ENCODE measurements at places on chromosomes 6 and 20.

DNA sequence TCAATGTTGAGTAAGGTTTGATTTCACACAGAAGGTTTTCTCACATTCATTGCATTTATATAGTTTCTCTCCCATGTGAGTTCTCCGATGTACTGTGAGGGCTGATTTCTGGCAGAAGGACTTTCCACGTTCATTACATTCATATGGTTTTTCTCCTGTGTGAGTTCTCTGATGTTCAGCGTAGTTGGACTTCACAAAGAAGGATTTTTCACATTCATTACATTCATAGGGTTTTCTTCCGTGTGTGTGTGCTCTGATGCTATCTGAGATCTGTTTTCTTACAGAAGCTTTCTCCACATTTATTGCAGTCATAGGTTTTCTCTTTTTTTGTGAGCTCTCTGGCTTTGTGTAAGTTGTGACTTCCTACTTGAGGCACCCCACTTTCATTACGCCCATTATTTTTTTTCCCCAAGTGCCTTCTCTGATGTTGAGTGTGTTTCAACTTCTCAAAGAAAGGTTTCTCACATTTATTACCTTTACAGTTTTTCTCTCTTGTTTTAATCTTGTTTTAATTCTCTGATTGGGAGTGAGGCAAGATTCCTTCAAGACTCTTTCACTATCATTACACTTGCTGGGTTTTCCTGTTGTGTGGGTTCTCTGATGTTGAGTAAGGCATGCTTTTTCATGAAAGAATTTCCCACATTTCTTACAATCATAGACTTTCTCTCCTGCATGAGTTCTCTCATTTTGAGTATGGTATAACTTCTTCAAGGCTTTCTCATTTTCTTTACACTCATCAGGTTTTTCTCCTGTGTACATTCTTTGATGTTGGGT, 50.0 kb upstream of the ELMO2 start:
- no peak for DNase-seq

- DNase-seq = no peak
These were observed 233.0 kb downstream of the ANKRD60 start for GRCh38 chr20:57995381-57995977.

DNA sequence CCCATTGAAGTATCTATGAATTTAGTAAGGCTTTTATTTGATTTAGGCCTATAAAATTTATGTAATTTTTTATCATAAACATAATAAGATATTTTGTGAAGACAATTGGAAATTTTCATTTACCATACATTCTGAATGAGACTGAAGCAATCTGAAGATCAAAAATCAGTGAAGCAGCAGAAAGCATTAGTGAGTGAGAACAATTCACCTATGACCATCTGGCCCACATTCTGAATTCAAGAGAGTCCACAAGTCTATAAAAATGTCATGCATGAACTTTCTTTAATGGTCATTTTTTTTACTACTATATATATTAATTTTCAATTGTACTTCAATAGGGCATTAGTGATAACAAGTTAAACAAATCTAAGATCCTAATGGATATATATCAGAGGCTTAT, 1026.6 kb upstream of the MAP3K7 start:
- DNase-seq = no peak

DNA sequence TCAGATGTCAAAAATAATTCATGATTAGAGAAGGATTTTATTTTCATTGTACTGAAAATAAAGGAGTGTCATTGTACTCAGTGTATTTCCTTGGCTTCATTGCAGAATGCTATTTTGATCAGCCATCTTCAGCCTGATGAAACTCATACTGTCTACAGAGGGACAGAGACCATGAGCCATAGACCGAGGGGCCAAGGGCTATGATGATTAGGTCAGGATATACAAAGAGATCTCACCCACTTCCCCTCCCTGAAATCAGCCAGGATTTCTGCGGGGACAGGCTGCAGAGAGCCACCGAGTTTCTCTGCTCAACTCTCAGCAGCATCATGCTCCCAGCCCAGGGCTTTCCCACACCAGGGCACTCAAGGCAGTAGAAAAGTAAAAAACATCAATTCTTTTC, 47.0 kb downstream of the ALDH8A1 start:
- no peak for DNase-seq

- no peak for DNase-seq
These were observed 471.7 kb downstream of the CBLN4 start for GRCh38 chr20:55533632-55534031.

DNA sequence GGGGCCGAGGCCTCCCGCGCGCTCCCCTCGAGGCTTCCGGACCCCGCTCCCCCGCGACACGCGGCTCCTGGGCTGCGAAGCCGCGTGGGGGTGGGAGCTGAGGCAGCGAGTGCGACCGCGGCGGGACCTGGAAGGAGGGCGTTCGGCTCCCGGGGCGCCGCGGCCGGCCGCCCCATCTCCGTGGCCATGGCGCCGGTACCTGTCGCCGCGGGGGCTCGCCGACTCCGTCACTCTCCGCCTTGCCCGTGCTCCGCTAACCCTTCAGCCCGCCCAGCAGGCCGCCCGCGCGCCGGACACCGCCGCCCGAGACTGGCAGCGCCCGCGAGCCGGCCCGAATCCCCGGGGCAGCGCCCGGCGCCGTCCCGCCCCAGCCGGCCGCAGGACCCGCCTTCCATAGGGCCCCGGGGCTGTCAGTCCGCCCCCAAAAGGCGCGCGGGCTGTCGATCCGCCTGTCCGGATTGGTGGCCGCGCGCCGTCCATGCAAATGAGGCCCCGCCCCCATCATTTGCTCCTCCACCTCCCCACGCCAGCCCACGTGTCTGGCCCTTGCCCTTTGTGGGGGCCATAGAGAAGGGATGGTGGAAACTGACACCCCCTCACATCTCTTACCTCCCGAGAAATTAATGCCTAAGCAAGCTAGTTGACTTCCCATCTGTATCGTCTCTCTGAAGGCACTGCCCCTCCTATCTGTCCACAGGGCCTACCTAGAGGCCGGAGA, at the start of gene FKBP5:
Gene FKBP5, minus strand, starts transcription at position 311 of the 718 bp plus-strand sequence. CDS start 46,091 bp downstream, outside the sequence.
- peak; percentile 93 for DNase-seq

DNA sequence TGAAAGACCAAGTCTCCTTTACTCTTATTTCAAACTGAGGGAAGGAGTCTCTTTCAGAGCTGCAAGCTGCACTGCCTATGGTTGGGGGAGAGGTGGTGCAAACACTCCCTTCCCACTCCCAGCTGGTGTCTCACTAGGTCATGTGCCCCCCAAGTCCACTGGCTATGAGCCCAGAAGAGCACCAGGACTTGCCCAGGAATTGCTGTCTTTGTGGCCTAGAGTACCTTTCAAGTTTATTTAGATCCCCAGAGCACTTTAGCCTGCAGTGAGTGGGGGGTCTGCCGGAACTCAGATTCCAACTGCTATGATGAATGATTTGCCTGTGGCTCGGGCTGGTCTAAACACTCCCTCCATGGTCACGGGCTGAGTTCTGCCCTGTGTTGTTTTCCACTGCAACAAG, 192.6 kb upstream of the CITED2 start:
- no peak for DNase-seq

DNA sequence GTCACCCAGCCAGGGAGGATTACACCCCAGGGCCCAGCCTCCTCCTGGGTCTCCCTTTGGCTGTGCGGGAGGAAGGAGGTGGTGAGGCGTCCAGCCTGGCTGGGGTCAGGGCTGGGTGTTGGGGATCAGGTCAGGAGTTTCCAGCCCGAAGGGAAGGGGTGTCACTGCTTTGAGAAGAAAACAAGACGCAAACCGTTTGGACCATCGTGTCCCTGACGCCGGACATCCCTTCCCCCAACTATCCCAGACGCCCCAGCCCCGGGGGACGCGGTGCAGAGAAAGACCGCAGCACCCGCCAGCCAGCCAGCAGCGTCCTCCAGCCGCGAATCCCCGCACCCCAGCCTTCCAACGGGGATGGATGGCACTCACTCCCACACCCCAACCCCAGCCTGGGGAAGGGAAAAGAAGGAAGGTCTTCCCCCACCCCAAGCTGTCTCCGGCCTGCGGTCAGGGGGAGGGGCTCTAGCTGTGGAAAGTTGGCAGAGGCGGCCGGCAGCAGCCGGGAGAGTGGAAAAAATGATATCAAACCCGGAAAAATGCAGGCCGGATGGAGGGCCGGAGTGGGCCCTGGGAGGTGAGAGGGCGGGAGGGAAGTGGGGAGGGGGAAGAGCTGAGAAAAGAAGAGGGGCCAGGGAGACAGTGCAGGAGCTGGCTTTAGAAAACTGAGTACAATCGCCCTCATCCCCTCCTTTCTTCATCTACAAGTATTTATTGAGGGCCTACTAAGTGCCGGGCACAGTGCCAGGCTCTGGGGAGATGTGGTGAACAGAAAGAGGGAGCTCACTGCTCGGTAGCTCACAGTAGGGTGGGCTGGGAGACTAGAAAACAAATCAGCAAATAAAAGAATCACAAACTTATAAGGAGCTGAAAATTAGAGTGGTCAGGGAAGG, 10.6 kb downstream of the REM1 start:
- DNase-seq = no peak

DNA sequence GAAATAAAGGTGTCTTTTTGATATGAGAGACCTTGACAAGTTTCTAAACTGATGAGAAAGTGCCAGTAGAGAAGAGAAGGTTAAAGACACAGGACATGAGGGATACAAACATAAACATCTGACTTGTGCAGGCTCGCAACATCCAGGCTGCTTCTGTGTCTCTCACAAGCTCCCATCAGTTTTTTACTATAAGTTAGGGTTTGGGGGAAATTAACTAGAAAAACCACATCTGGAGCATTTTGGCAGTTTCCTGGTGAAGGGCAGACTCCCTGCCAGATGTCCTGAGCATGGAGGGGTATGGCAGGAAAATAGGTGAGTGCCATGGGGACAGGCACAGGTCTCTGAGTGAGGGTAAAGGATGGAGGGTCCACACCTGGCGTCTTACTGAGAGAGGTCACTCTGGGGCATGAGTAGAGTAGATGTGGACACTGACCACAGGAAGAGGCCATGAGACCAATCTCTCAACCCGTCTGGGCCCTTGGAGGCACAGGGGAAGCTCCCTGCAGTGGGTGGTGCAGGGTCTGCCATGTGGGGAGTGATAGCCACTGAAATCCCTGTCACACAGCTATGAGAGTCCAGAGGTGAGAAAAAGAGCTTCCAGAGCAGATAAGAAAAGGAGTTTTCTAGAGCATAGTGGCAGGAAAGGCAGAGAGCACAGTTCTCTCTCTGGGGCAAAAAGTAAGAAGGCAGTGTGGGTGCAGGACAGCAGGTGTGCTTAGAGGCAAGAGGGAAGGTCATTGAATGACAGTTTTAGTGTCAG, 193.3 kb upstream of the SYNDIG1 start:
- no peak for DNase-seq

DNA sequence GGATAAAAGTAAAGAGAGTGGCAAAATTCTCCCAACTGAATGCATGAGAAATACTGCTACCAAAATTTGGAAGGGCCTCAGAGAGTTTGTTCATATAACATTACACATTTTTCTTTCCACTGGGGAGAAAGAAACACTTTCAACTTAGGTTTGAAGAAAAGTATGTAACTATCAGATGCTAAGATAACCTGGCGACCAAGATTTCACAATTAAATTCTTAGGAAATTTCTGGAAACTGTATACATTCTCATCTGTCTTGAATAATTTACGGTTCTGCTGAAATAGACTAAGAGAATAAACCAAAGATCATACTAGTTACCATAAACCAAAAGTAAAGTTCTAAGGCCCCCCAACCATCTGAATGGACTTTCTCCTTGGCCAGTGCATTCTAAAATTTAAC, 413.0 kb upstream of the RUNX2 start:
- no peak for DNase-seq

- DNase-seq = no peak
These were observed 5.3 kb upstream of the COL12A1 start for GRCh38 chr6:75210885-75211739.

- DNase-seq = no peak
These were observed 19.4 kb downstream of the SDHAF4 start for GRCh38 chr6:70586114-70586513.

- DNase-seq = no peak
These were observed 11.0 kb downstream of the SRC start for GRCh38 chr20:37356961-37357371.

GRCh38 chr6:112214739-112215269, 39.6 kb downstream of the LAMA4 start:
- no peak for DNase-seq

DNA sequence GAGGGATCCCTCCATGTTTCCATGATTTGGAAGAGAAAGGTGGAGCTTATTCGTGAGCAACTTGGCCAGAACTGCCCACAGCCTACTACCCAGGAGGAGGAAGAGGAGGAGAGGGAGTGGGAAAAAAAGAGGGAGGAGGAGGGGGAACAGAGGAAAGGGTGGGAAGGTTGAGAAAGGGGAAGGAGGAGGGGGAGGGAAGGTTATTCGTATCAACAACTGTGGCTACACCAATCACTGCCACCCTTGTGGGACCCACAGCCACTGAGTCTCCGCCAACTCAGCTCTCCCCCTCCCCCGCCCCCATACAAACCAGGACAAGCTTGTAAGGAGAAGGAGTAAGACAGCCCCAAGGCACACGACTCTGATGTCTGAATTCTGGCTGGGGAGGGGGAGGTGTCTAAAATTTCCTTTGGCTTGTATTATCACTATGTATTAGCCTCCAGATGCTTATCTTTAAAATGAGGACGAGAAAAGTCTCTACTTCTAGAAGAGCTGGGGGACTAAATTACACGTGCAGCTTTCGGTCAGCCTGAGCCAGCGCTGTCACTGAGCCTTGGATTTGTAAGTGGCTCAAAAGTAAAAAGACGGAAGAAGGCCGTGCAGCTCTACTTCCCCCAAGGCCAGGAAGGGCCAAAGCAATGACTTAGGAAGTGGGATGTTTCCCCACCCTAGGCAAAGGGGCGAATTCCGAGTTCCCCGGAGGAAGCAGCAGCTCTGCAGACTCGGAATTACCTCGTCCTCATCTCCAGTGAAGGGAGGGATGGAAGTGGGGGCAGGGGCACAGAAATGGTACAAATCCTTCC, 1.0 kb downstream of the FKBP1A start:
- DNase-seq = no peak

DNA sequence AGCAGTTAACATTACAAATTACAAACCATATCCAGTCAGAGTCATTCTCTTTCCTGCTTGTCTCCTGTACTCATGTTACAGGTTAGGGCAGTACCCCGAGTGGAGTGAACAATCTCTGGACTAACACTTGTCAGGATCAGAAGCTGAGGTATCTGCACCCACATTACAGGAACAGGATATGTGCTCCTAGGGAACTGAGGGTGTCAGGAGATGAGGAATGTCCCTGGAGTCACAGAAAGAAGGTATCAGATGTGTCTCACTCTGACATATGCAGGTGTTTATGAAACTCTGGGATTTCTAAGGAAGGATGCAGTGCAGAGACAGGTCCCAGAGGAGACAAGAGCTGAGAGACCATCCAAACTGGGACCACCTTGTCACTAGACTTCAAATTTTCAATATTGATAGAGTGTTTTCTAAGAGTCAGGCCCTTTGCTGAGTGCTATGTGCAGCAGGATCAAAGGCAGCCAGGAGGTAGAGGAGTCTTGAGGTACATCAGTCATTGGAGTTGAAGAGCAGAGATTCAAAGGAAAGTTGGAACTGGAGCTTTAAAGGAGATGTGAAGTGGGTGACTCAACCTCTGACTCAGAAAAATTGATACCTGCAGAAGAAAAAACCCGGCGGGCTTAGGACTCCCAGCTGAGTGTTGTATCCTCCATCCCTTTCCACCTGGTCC, 12.6 kb downstream of the HLA-DPB1 start:
- DNase-seq = no peak

GRCh38 chr6:27593861-27594260, 121.0 kb upstream of the ZNF184 start:
- no peak for DNase-seq

Measured in activated CD8-positive, alpha-beta memory T cell treated with anti-CD3 and anti-CD28 coated beads, Interleukin-2, amount 50 U/mL, for 48 hours (primary cell).